ENCODE measurements at places on chromosomes 12 and 14.

DNA sequence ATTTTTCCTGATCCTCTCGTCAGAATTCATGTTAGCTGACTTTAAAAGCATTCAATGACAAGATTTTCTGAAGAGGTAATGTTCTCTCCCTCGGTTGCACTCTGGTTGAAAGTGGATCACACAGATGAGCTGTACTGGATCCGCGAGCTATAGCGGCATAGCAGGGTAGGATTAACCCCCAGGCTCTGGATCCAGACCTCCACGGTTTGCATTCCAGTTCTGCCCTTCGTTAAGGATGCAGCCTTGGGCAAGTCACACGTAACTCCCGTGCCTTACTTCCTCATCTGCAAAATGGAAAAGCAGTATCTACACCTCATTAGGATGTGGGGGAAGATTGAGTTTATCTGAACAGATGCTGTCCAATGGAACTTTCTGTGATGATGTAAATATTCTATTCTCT, 13.8 kb downstream of the CCDC92 start:
- H3K4me1 ChIP-seq: no peaks in the 10 kb centered on the region
- no peak overlapping the region for H3K4me3 ChIP-seq
- H3K27me3 ChIP-seq: no peaks in the 10 kb centered on the region
- no peak overlapping the region for H3K27ac ChIP-seq

GRCh38 chr14:68768316-68768715, 24.6 kb downstream of the ZFP36L1 start:
- H3K27me3 ChIP-seq: no peaks in the 10 kb centered on the region
- no peak overlapping the region for H3K4me3 ChIP-seq
- H3K36me3 ChIP-seq: no peaks in the 10 kb centered on the region
- H3K4me1 ChIP-seq: peaks cover 63% of the 10 kb centered on the region

- no peaks in the 10 kb centered on the region for H3K27me3 ChIP-seq
- no peaks in the 10 kb centered on the region for H3K4me1 ChIP-seq
- no peak overlapping the region for H3K4me3 ChIP-seq
- no peak for DNase-seq
- H3K36me3 ChIP-seq: no peaks in the 10 kb centered on the region
Observed at GRCh38 chr12:29563636-29564035, 66.2 kb upstream of the OVCH1 start.

GRCh38 chr12:51923506-51924365, 16.4 kb downstream of the ACVRL1 start:
- H3K4me1 ChIP-seq: peaks cover 12% of the 10 kb centered on the region
- peak; percentile 27 for DNase-seq
- H3K27me3 ChIP-seq: no peaks in the 10 kb centered on the region
- H3K4me3 ChIP-seq: no peak overlapping the region
- no peaks in the 10 kb centered on the region for H3K36me3 ChIP-seq

DNA sequence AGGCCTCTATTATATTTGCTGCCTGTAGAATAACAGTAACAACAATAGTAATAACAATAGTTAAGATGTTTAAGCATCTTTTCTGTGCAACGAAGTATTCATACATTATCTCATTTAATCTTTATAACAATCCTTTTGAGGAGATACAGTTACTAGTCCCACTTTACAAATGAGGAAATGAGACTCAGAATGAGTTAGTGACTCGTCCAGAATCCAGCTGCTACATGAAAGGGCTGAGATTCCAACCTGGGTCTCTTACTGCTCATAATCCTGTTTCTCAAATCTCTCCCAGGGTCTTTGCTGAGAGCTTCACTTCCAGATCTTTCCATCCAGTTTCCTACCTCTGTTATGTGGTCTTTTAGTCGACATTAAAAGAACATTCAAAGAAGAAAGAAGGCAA, 173.7 kb upstream of the TMPO start:
- DNase-seq: no peak
- peaks cover 6% of the 10 kb centered on the region for H3K27me3 ChIP-seq
- H3K4me1 ChIP-seq: no peaks in the 10 kb centered on the region
- H3K27ac ChIP-seq: no peak overlapping the region
- no peaks in the 10 kb centered on the region for H3K36me3 ChIP-seq

DNA sequence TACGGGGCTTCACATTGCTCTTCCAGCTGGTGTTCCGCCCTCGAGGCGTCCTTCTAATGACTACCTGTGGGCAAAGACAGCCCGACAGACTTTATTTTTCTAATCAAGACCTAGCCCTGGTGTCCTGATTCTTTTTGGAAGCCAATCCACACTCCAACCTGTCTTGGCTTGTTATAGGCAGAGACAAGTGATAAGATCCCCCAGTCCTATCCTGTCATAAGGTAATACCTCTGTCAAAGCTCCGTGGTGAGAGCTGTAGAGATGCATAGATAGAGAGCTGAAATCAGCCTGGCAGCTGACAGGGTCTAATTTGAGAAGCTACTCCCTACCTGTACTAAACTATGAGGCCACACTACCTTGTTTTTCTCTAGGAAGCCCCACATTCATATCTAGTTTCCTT, 11.5 kb upstream of the WNK1 start:
- no peak for DNase-seq
- no peaks in the 10 kb centered on the region for H3K27me3 ChIP-seq
- no peaks in the 10 kb centered on the region for H3K36me3 ChIP-seq
- H3K4me3 ChIP-seq: no peak overlapping the region
- H3K4me1 ChIP-seq: no peaks in the 10 kb centered on the region

DNA sequence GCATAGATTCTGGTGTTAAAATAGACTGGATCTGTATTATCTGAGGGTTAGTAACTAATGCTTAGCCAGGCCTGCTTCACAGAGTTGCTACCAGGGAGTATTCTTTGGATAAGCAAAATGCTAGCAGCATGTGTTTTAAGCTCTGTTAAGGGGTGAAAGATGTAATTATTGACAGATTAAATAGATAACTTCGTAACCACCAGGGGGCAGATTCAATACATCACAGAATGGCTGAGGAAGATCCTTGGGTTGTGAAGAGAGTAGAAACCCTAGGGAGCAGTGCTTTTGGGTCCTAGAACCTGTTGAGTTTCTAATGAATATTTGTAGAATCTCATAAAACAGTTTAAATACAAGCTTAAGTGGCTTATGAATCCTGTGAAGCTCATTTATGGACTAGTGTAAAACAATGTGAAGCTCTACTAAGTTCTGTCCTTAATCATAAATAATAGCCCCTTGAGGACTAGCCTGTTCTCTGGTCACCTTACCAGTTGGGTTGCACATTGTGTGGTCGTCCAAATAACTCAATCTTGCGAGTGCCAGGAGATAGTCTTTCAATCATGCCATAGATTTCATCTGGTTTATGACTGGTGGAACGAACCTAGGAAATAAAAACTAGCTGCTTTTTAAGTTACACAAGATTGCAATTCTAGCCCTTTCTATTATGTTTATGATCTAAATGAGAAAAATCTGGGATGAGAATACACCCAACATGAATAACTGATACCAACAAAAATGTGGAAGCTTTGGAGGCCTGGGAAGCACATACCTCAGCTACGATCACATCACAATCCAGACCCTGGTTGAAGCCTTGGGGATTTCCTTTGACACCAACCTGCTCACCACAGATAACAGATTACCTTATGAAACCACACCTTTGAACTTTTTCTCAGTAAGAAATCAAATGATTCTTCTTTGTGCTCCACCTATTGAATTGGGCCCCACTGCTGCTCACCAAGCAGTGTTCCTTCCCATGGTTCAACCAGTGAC, 12.3 kb downstream of the METTL3 start:
- DNase-seq: no peak
- H3K36me3 ChIP-seq: peaks cover 86% of the 10 kb centered on the region
- no peak overlapping the region for H3K4me3 ChIP-seq
- H3K4me1 ChIP-seq: peaks cover 7% of the 10 kb centered on the region
- H3K27me3 ChIP-seq: no peaks in the 10 kb centered on the region
- no peak overlapping the region for H3K27ac ChIP-seq

DNA sequence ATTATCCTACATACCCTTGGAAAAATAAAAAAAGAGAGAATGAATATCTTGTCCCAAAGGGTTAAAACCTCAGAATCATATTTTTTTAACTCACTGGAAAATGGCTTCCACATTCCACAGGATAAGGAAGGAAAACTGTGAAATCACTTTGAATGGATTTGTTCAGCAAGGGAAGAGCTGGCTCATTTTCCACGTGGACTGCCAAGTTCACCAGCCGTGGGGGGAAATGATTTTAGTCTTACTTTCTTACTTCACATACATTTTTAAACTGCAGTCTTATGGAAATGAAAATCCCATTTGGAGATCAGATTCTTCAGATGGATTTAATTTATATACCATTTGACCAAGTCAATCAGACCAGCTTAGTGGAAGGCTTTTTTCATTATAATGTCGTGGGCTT, 29.9 kb upstream of the AEBP2 start:
- H3K27ac ChIP-seq: no peak overlapping the region
- H3K36me3 ChIP-seq: no peaks in the 10 kb centered on the region
- H3K4me3 ChIP-seq: no peak overlapping the region
- H3K27me3 ChIP-seq: no peaks in the 10 kb centered on the region
- peaks cover 7% of the 10 kb centered on the region for H3K4me1 ChIP-seq

- no peak for DNase-seq
- no peaks in the 10 kb centered on the region for H3K4me1 ChIP-seq
- no peaks in the 10 kb centered on the region for H3K36me3 ChIP-seq
Observed at GRCh38 chr12:39956725-39957124, 149.2 kb downstream of the SLC2A13 start.

DNA sequence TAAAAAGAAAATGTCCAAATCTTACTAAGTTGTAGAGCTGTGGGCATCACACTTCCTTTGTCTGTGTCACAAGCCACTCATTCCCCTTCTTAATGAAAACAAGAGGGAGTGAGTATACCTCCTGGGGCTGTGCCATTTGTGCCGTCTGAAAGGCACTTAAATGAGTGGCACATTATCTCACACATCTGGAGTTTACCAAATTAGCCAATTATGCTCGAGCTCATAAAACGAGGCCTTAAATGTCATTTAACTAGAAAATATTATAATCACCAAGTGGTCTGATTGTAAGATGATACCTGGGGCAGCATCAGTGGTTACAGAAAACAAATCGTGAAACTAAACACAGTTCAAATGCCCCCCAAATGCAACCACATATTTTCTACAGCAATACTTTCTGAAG, 146.1 kb downstream of the PAX9 start:
- no peak overlapping the region for H3K27ac ChIP-seq
- no peaks in the 10 kb centered on the region for H3K36me3 ChIP-seq
- no peaks in the 10 kb centered on the region for H3K4me1 ChIP-seq
- DNase-seq: no peak

DNA sequence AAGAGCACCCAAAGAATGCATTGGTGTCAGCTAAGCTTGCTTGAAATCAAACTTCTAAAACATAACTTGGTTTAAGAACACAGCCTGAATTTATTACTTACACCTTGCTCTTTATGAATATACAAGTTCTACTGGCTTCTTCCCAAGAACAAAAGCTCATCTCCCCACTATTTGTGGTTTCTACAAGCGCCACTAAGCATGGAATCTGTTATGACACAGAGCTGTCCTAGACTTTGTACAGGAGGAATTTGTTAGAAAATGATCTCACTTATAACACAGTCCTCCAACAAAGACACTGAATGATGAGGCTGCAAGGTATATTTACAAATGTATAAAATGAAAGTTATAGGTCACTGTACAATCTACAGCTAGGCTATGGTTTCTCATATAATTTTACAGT, 452.1 kb downstream of the BCAT1 start:
- no peak overlapping the region for H3K27ac ChIP-seq
- no peaks in the 10 kb centered on the region for H3K27me3 ChIP-seq
- H3K4me3 ChIP-seq: no peak overlapping the region
- H3K36me3 ChIP-seq: no peaks in the 10 kb centered on the region
- H3K4me1 ChIP-seq: no peaks in the 10 kb centered on the region

DNA sequence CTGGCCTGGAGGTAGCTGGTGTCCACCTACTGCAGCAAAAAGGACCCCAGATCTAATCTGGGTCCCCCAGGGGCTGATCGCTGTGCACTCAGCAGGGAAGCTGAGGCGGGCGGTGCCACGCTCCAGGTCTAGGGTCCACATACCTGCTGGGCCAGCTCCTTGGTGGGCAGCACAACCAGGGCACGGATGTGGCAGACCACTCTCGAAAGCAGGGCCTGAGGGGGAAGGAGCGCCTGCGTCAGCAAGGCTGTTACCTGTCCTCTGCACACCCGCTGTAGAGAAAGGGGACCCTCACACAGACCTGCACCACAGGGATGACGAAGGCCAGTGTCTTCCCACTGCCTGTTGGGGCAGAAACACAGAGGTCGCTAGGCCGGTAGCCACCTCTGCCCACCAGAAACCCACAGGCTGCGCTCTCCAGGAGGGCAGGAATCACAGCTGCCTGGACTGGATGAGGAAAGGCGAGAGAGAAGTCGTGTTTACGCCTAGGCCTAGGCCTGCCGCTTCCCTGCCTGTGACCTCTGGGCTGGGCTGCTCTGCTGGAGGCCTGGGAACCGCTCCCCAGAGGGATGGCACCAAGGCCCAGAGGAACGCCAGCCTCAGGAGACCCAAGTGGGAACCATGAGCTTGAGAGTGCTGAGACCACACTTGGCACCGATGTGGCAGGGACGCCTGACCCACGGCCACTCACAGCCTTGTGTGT, 2.0 kb downstream of the DDX51 start:
- peak; percentile 31 for DNase-seq
- peaks cover 41% of the 10 kb centered on the region for H3K4me1 ChIP-seq
- H3K27me3 ChIP-seq: no peaks in the 10 kb centered on the region
- H3K36me3 ChIP-seq: peaks cover 47% of the 10 kb centered on the region
- H3K4me3 ChIP-seq: no peak overlapping the region

Measured in CD4-positive, alpha-beta T cell (primary cell).